ENCODE measurements at places on chromosomes 6 and 20.

GRCh38 chr20:592506-592905 is 17.6 kb downstream of the TCF15 start:
- no peak for DNase-seq

DNA sequence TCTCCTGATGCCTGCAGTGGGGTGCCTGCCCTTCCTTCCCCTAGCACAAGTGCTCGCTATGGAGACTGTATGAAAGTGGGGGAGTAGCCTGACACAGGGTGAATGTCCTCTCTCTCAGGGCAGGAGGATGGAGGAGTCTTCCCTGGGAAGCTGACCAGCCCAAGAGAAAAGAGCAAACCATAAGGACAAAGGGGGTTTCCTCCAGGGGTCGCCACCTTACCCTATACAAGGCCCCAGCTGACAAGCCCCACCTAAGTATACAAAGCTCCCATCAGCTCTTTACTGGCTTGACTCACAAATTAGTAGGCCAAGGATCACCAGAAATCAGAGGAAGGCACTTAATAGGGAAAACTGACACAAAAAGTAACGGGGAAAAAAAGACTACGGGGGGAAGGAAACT is 54.1 kb downstream of the PLAGL1 start:
- DNase-seq, result no peak

GRCh38 chr6:134997133-134997995 is 47.5 kb upstream of the ALDH8A1 start:
- DNase-seq, result no peak

DNA sequence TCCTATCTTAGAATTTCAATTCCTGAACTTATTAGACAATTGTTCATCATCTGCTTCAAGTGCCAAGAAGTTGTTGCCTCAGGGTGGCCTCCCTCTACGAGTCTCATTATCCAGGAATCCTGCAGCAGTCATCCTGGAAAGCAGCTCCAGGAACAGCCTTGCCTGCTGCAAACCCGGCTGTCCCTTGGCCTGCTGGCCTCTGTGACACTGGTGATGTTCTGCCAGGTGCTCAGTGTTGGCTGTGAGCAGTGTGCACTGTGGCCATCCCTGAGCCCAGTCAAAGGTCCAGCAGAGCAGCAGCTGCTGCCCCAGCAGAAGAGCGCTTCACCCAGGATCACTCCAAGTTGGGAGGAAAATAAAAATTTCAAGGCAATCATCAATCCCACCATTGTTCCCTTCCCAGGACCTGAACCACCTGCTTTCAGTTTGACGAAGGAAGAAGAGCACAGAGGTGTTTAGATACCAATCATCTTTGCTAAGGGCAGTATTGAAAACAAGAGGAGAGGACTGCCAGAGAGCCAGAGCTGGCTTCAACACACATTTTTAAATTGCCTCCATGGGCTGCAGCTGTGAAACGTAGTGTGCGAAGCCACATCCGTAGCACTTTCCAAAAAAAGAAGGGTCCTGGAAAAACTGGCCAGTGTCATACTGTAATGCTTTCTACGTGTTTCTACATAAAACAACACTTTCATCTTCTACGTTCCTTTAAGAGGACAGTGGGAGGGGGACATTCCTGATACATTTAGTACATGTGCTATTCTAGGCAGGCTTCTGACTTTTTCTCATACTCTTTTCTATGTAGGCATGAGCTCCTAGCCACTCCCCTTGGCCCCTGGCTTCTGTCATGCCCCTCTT is 7.2 kb upstream of the FAM50B start:
- no peak for DNase-seq

DNA sequence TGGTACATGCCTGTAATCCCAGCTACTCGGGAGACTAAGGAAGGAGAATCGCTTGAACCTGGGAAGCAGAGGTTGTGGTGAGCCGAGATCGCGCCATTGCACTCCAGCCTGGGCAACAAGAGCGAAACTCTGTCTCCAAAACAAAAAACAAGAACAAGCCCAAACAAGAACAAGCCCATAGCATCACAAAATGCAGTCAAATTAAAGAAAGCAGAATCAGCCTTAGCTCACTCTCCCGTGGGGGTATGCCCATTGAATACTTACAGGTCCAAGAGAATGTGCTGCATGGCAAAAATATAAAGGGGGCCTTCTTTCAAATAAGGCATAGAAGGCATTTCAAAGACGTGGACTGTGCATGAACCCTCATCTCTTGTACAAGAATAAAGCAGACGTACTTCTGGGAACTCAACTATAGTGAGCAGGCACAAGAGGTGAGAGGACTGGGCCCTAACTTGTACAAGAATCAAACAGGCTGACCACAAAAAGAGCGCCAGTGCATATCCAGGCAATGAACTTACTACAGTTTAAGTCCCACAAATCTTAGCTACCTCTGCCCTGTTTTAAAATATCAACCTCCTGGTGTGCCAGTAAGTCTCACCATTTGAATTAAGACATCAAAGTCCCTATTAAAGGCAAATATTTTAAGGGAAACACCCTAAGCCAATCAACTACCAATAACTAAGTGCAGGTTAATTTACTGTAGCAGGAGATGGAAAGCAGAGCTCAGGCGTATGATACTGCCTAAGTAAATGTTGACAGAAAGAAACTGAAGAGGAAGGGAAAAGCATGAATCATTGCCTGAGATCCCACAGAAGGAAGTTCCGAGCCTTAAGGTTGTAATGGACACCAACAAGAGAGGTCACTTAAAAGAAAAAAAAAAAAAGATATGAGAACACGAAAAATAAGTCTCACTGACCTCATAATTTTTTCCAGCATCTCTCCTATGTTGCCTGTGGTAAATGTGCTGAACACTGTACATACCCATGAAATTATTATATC is 37.4 kb downstream of the TOMM6 start:
- no peak for DNase-seq

DNA sequence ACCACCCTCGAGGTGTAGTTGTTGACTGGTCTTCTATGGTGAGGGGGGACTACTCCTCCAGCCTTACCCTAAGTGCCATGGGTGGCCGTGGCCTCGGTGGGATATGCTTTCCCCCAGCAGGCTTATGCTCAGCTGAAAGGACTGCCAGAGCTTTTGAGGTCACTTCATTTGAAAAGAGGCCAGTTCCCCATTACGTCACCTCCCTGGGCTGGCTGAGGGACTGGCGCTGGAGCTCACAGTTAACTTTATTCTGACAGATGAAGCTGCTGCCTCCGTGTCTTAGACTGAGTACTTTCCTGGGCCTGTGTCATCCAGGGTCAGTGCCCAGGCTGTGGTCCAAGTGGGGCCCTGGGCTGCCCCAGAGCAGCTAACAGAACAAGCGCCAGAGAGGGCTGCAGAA is 42.8 kb upstream of the PCMTD2 start:
- DNase-seq, result no peak

DNA sequence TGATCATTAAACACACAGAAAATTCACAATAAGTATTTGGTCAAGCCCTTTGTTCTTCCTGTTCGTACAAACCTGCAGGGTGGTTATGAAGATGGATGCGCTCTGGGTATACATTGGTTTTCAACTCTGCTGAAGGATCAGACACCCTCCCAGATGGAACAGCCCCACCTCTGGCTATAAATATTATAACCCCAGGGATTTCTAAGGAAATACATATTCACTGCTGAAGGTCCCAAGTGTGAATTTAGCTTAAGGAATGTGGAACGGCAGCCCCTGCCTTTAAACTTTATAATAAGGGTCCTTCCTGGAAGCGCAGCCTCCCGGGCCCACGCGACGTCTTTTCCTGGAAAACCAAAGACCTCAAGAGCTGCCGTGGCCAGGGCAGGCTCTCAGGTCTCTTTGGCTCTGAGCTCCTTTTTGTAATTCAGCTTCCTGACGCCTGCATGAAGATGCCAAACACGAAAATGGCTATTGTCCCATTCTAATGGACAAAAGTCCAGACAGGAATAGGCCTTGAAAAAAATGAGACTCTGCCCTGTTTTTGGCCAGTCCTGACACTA is 172.4 kb upstream of the SSTR4 start:
- DNase-seq, result no peak

- no peak for DNase-seq
Measured at GRCh38 chr6:20769631-20770030, 235.4 kb downstream of the CDKAL1 start.

DNA sequence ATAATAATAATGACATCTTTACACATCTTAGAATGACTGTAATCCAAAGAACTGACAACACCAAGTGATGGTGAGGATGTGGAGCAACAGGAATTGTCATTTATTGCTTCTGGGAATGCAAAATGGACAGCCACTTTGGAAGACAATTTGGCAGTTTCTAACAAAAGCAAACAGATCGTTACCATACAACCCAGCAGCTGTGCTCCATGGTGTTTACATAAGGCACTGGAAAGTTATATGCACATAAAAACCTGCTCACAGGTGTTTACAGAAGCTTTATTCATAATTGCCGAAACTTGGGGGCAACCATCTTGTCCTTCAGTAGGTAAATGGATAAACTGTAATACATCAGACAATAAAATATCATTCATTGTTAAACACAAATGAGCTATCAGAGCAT is 18.3 kb upstream of the ASF1A start:
- DNase-seq, result peak; percentile 48

GRCh38 chr6:90678049-90678779 is 91.3 kb upstream of the MAP3K7 start:
- peak; percentile 33 for DNase-seq

DNA sequence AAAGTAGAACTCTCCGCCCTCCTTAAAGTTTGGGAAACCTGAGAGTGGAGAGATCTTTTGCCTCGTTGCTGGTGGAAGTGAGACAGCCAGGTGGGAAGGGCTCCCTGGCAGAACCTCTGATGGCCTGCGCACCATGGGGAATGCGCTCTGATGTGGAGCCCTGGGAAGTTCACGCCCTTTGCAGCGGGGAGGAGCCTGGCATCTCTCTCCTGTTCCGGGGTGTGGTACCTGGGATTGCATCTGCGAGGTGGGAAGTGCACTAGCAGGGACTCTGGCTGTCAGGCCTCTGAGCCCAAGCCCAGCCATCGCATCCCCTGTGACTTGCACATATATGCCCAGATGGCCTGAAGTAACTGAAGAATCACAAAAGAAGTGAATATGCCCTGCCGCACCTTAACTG is 159.8 kb downstream of the AKAP7 start:
- DNase-seq, result no peak

DNA sequence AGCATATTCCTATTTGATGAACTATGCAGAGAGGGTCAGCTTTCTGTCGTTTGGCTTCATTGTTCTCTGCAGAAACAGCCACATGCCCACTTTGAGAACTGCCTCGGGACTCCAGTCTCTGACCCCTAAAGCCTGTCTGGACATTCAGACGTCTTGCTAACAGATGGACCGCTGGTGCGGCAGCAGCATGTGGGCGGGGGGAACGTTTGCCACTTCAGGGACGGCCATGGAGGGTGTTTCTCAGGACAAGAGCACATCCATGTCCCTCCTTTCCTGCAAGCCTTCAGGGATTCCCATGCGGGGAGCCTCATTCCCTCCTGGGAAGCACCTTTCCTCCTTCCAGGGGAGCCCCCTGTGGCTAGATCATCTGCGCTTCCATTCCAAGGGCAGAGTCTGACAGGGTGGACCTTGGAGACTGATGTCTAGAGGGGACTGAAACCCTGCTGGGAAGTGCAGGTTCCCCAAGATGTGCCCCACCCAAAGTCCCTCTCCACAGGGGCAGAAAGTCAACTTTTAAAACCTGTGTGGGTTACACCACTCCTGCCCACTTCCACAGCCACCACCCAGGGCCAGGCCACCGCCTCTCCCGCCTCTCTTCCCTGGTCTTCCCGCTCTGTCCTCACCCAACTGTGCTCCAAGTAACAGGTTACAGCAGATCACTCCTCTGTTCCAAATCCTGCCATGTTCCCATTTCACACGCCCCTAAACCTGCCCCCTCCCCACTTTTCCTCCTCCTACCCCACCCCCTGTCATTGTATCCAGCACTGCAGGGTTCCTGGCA is 94.8 kb upstream of the PMEPA1 start:
- no peak for DNase-seq

- peak; percentile 84 for DNase-seq
Measured at GRCh38 chr6:87929843-87930288, 117.8 kb upstream of the SPACA1 start.

DNA sequence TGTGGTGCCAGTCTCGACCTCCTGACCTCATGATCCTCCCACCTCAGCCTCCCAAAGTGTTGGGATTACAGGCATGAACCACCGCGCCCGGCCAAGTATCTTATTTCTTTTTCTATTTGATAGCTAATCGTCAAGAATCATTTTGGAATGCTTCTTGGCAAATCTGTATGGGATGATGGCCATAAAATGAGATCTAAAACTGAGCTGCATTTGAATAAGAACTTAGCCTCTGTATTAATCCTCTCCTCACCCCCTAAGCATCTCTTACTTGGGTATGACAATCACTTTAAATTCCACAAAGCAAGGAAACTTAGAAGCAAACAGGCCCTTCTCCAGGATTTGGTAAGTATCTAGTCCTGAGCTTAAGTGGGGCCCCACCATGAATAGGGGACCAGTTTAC is 108.9 kb upstream of the BTBD3 start:
- no peak for DNase-seq

GRCh38 chr20:19113343-19113930 is 99.0 kb upstream of the SLC24A3 start:
- no peak for DNase-seq

DNA sequence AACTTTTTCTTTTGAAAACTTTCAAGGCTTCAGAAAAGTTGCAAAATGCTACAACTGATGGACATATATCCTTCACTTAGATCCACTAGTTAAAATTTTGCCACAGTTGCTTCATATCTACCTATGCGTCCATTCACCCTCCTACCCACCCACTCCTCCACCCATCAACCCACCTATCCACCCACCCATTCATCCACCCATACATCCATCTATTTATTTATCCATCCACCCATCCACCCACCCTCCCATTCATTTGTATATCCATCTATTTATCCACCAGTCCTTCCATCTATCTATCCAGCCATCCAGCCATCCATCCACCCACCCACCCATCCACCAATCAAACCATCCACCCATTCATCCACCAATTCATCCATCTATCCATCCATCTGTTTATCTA is 13.6 kb downstream of the BPIFB4 start:
- DNase-seq, result no peak

DNA sequence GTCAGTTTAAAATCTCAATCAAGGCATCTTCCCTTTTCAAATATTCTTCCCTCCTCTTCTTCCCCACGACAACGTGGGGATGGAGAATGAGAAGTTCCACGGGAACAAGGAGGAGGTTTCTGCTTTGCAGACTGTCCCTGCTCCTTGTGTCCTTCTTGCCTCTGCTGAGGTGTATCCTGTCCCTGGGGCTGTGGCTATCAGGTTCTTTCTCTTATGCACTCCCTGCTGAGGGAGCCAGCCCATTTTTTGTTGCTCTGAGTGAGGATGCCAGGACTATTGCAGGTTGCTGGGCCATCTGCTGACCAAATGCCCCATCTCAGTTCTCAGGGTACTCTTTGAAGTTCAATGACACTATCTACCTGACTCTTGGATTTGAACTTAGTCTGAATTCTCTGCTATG is 533.6 kb downstream of the RNF144B start:
- DNase-seq, result no peak

DNA sequence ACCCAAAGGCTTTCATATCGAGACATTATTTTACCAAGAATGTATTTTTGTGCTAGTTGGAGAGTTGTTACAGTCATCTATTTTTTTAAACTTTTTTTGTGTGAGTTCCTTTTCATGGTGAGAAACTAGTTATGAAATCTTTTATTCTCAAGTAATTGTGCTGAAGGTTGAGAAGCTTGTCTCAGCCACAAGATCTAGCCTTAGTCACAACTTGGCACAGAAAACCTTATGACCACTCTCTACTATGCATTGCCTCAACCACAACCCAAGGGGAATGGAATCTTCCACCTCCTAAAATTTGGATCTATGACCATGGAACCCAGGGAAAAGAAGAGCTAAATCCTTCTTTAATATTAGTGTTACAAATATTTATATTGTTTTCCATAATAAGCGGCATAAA is 58.5 kb downstream of the HS3ST5 start:
- DNase-seq, result no peak

GRCh38 chr6:12952318-12952717 is 235.8 kb downstream of the PHACTR1 start:
- peak; percentile 26 for DNase-seq

- DNase-seq, result no peak
Measured at GRCh38 chr6:102525336-102525735, 1131.8 kb downstream of the GRIK2 start.
